ENCODE measurements at places on chromosomes 2 and 18.

DNA sequence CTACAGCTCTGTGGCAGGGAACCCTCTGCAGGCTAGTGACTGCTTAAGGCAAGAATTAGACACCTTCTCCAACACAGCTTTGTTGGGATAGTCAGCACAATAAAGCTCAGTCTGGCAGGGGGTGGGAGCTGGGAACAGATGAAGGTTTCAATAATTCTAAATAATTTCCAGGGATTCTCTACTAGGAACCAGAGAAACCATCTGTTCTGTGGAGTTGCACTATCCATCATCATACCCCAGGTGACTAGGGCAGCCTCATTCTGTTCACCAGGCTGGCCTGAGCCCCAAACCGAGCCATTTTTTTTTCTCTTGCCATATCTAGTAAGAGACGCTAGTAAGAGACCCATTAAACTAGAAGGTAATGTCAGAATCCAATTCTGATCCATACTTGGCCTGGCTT, 35.8 kb upstream of the CYP26B1 start:
- no peak for DNase-seq

- no peak for DNase-seq
Observed at GRCh38 chr2:33903701-33904100, 304.6 kb upstream of the FAM98A start.

GRCh38 chr18:44986933-44987332, 306.2 kb downstream of the SETBP1 start:
- no peak for DNase-seq

DNA sequence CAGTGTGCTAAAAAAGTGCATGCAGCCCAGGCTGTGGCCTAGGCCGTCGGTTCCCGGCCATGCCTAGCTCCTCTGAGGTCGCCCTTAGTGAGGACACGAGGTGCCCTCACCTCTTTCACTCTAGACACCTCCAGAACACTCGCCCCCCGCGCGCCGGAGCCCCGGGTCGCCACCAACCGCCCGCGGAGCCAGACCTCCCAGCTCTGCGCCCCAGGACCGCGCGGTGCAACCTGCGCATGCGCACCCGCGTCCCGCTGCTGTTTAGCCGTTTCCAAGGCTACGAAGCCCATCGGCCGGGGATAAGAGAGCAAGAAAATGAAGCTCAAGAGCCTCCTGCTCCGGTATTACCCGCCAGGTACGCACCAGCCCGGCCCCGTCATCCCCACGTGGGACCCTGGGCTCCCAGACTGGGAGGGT, at the start of gene DAW1:
DAW1 (plus strand) TSS at position 257 of the 417 bp plus-strand sequence; CDS start at position 316, 59 bp downstream.
- DNase-seq, result peak; percentile 82

DNA sequence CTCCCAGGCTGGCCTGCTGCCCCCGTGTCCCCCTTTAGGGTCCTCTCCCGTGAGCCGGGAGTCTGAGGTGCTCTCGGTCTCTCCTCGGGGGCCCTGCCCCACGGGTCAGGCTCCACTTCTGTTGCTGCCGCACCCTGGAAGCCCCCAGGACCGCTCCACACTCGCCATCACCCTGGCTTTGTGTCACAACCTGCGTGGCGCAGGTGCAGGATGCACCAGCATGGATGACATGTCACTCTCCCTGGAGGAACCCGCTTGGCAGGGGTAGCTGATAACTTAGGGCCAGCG, 10.8 kb upstream of the ARHGEF4 start:
- no peak for DNase-seq

DNA sequence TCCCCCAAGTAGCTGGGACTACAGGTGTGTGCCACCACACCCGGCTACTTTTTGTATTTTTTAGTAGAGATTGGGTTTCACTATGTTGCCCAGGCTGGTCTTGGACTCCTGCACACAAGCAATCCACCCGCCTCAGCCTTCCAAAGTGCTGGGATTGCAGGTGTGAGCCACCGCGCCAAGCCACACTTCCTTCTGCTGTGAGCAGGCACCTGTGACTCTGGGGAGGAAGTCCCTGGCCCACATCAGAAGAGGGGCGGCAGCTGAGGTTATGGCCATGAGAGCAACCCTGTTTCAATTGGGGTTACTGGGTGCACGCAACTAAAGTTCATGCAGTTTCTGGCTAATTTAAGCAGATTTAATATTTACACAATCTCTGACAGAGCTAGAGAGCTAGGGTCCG, 91.0 kb downstream of the PLB1 start:
- no peak for DNase-seq

GRCh38 chr18:68596016-68596415, 118.9 kb downstream of the TMX3 start:
- no peak for DNase-seq

DNA sequence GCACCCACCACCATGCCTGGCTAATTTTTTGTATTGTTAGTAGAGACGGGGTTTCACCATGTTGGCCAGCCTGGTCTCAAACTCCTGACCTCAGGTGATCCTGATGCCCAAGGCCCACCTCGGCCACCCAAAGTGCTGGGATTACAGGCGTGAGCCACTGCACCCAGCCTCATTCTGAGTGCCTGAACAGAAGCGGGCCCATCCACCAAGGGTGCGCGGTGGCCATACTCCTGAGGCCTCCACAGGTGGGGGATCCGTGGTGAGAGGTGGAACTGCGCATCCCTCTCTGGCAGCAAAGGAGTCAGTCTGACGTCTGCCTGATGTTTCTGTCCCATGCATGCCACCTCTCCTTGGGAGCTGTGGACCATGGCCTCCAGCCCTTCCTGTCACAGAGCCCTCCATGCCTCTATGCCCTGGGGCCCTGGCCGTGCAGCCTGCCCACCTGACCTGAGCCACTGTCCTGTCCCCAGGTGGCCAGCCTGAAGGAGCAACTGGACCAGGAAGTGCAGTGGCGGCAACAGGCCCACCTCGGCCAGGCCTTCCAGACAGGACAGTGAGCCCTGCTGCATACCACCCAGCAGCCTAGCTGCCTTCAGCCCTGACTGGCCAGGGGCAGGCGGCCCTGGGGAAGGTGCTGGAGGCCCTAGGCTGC, 7.6 kb upstream of the SNED1 start:
- no peak for DNase-seq

DNA sequence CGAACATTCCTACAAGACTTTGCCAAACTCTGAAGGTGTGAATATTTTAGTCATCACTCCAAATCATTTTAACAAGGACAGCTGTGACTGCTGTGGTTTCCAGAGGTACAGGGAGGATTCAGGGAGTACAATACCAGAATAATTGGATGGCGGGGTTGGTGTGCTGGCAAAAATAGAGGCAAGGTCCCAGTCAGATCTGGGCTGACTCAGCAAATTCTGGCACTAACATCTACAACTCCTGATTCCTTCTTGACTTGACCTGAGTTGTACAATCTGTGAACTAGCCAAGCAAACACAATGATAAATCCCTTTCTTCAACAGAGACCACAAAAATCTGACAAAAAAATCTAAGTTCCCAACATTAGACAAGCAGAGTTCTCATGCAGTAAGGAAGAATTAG, 40.4 kb downstream of the RMP24 start:
- DNase-seq, result no peak

DNA sequence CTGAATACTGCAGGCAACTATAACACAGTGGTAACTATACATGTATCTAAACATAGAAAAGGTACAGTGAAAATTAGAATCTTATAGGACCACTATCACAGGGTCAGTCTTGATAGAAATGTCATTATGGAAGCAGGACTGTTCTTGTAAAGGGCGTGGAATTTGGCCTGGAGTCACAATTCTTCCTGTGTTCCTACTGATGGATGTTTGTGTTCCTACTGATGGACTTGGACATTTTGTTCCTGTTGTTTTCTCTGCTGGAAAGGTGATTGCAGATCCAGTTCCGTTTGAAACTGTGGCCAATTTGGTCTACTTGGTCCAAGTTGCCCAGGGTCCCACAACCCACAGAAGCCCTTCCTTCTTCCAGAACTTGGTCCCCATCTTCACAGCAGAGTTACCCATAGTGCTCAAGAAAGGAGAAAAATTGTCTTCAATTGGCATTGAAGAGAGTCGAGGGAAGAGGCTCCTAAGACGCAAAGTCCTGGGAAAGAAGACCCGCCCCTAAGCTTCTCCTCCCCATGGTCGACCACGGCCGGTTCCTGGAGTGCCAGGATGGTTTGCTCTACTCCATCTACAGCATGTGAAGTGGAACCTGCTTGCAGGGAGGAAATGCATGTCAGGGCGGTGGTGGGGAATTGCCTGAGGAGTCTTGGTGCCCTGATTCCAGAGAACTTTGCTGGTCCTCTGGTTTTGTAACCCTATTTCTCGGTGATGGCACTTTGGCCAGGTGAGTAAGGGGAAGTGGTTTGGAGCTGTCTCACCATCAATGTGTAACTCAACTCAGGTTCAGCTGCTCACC, 102.8 kb upstream of the RAB12 start:
- DNase-seq, result no peak

Data from umbilical cord (tissue), 2 donors.